ENCODE measurements at places on chromosomes 2 and 18.

DNA sequence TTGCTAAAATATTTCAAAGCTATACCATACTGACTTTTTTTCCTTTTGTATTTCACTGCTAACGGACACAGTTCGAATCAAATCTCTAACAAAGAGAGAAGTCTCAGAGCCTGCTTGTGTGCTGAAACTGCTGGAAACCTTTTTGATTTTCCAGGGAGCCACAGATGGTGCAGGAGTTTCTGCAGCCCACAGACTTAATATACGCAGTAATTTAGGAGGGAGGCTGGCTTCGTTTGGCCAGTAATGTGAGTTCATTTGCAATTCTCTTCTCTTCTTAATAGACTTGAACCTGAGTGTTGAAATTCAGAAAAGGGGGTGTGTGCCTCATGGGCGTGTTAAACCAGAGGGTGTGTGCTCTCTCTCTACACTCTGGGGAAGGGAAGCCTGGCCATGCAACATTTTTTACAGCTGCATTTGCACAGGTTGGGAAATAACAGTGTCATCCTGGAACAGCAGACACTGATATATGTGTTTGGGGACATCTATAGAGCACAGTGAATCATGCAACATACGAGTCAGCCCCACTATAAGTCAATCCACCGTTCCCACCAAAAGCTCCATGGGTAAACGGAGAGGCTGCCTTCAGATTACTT, 333.0 kb downstream of the CLIP4 start:
- DNase-seq, result no peak

DNA sequence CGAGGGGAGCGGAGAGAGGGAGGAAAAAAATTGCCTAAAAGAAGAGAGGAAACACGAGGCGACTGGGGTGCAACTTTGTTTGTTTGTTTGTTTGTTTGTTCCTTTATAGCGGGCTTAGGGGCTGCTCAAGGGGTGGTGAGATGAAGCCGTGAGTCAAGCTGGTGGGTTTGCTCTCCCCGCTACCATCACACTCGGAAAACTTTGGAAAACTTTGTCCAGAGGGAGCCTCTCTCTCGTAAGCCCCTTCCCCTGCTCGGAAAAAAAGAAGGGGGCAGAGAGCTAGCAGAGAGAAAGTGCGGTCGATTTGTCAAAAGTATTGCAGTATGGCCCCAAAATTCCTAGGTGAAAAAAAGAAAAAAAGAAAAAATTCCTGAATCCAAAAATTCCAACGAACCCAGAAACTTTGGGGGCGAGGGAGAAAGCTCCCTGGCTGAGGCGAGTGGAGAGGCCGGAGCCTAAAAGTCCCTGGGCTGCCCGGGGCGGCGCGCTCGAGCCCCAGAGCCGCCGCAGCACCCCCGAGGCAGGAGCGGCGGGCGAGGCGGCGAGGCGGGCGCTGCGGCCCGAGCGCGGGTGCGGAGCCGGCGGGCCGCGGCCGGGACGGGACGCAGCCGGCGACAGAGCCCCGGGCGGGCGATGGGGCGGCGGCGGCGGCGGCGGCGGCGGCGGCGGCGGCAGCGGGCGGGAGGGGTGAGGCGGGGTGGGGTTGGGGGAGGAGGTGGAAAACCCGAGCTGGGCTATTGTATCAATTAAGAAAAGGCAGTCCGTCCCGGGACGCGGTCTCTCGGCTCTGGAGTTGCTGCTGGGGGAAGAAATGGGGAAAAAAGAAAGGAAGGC, 558 bp upstream of the CYP26B1 start:
- DNase-seq, result no peak

GRCh38 chr2:26396734-26397298, 4.9 kb upstream of the DRC1 start:
- no peak for DNase-seq

DNA sequence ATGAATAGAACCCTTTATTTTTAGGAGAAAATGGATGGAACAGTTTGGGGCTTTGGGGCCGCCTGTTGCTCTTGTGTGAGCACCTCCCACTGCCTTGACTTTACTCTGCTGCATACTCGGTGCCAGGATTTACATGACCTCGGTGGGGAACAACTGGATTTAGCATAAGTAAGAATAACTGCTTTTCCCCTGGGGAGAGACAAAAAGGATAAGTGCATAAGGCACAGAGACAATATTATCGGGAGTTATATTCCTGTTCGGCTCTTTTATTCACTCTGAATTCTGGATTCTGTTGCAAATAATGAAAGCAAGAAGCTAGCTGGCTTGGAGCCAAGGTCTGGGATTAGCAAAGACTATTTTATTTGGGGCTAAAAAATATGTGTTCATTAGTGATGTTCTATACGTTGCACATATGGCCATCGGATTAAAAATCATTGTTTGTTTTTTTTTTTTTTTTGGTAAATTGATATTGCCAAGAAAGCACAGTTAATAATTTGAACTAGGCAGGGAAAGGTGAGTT, 69.8 kb downstream of the CYBRD1 start:
- no peak for DNase-seq

- no peak for DNase-seq
These were observed 7.2 kb upstream of the ASPRV1 start for GRCh38 chr2:69968609-69969008.

GRCh38 chr18:13418013-13418710, 199.6 kb downstream of the LDLRAD4 start:
- no peak for DNase-seq
